ENCODE measurements at places on chromosomes 12 and 14.

GRCh38 chr14:104084251-104085002 lies 1.1 kb upstream of the ASPG start:
- DNase-seq: no peak

DNA sequence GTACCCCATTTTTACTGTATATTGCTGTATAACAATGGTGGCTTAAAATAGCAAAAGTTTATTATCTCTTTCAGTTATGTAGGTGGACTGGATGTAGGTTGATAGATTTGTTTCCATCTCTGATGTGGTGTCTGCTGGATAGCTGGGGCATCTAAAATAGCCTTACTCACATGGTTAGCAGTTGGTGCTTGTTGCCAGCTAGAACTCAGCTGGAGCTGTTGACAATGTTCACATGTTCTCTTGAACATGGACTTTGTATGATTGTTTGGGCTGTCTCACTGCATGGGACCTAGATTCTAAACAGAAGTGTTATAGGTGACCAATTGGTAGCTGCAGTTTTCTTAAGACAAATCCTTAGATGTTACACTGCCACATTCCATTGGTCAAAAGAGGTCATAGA lies 126.9 kb downstream of the GPHN start:
- no peak for DNase-seq

DNA sequence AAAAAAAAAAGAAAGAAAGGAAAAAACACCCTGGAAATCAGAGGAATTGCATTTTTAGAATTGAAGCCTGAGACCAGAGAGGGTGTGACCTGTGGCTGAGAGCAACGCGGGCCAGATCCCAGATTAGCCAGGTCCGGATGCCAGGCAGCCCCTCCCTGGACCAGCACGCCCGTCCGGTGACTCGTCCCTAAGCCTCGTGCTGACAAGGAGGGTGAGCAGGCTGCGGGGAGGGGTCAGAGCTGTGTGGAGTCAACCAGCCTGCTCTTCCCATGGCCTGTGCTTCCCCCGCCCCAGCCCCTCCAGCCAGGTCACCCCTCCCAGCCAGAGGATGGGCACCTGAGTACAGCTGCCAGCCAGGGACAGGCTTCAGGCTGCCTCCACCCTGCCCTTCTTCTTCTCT lies 4.2 kb upstream of the KLC1 start:
- peak; percentile 54 for DNase-seq

- DNase-seq: no peak
Observed at GRCh38 chr14:71536015-71536740, 396.1 kb upstream of the RGS6 start.

DNA sequence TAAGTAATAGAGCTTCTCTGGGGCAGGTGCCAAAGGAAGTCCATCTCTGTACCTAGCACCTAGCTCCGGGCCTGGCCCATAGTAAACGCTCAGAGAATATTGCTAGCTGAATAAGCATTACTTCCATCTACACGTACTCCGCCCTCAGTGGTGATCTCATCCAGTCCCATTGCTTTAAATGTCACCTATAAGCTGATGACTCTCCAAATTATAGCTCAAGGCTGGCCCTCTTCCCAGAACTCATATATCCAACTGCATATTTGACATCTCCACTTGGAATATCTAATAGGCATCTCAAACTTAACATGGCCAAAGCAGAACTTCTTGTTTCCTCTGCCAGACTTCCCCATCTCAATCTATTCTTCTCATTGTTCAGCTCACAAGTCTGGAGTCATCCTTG lies 6.9 kb upstream of the DYNLL1 start:
- no peak for DNase-seq

- DNase-seq: no peak
Observed at GRCh38 chr12:66901138-66901932, 222.5 kb upstream of the GRIP1 start.

- peak; percentile 92 for DNase-seq
Observed at GRCh38 chr14:50955373-50956043, 11.2 kb upstream of the PYGL start.
